Stimulated activated CD4-positive, alpha-beta T cell treated with anti-CD3 and anti-CD28 coated beads, Interleukin-4, amount 100 ng/mL, for 24 hours (primary cell): ENCODE measurements at places on chromosomes 12 and 14.

- DNase-seq: no peak
Observed at GRCh38 chr12:68446901-68447796, 115.0 kb upstream of the MDM1 start.

DNA sequence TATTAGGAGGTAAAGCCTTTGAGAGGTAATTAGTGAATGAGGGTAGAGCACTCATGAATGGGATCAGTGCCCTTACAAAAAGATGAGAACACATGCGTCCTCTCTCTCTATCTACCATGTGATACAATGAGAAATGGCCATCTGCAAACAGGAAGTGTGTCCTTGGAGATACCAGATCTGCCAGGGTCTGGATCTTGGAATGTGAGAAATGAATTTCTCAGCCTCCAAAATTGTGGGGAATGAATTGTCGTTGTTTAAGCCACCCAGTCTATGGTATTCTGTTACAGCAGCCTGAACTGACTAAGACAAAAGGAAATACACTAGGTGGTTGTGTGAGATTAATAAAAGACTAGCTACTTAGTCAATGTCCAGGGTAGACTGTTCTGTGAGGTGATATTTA lies 366.6 kb downstream of the NELL2 start:
- DNase-seq: no peak

DNA sequence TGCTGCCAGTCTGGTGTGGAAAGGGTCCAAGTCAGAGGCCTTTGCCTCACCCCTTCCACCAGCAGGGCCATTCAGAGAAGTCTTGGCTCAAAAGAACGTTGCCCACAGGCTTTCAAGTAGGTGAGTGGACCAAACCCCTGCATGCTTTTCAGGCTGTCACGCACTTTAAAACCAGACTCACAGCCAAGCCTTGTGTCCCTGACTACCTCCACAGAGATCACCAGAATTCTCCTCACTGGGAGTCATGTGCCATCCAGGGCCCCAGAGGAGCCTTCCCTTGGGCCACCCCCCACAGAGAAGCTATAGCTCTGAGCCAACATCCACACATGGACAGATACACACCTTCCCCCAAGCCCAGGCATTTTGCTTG lies 283.1 kb downstream of the DPF3 start:
- peak; percentile 0 for DNase-seq

GRCh38 chr14:57937676-57938075 lies 71.8 kb upstream of the SLC35F4 start:
- no peak for DNase-seq

DNA sequence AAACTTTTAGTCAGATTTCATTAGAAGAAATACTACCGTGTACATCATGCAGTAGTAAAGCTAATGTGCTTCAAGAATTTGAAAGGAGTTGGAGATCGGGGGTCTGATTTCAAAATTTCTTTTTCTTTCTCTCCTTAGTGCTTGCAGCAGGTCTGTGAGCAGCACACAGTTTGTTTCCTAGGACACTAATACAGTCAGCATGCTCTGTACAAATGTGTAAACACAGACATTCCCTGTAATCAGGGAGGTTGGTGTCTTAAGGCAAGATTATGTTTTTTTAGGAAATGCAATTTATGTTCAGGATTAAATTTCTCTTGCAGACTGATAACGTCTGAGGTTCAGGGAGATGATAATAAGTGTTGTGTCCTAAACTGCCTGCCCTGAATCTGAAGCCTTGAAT lies 142.7 kb downstream of the ALX1 start:
- DNase-seq: no peak

- DNase-seq: no peak
Observed at GRCh38 chr14:23365732-23366425, 907 bp upstream of the EFS start.

DNA sequence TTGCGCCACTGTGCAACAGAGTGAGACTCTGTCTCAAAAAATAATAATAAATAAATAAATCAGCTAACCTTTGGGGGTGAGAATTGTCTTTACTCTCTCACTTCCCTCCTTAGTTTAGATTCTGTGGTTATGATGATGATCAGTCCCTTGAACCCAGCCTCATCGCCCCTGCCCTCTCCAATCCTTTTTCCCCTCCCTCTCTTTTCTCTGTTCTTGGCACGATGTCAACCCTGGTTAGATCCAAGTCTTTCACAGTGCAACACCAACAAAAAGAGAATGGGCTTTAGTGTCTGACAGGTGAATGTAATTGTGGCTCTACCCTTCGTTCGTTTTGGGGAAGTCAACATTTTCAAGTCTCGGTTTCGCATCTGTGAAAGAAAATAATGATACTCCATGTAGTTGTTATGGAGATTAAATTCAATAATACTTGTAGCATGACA lies 59.0 kb downstream of the NTN4 start:
- no peak for DNase-seq

DNA sequence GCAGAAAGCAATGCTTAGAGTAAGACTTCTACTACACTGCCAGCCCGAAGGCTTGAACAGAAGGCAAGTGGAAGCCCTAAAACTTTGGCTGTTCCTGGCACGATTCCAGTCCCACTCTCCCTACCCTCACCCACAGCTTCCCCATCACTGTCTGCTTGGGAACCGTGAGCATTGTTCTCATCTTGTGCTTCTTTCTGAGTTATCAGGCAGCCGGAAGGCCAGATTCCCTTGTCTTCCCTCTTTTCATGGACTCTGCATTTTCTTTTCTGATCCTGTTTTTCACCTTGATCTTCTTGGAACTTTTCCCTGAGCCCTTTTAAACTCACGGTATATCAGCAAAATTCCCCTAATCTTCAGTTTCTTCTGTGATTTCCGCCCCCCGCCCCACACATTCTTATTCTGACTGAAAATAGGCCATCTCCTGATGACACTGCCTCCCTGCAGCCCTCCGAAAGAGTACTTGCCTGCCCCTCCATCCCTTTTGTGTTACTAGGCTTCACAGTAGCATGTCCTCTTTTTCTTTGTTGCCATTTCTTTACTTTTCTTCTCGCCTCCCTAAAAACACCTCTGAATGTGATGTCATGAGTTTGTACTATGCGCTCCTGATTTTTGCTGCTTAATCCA lies 29.9 kb downstream of the RCOR1 start:
- peak; percentile 12 for DNase-seq

- no peak for DNase-seq
Observed at GRCh38 chr12:88258396-88258795, 116.3 kb downstream of the TMTC3 start.

DNA sequence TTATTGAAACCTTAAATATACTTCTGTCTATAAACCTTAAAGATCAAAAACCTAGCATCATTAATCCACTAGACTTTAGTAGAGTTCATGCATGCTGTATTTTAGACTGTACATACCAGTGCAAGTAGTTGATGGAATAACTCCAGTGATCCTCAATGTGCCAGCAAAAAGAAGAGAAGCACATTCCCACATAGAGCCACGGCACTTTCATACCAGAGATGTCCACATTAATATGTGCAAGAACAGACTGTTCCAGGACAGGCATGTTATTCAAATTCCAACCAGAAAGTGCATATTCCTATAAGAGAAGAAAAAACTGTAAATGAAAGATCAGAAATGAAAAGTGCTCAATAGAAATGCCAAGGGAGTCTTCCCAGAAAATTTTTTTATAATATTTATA lies 55.0 kb downstream of the KDM5A start:
- DNase-seq: no peak

GRCh38 chr12:50542448-50542847 lies 37.7 kb downstream of the DIP2B start:
- peak; percentile 62 for DNase-seq

DNA sequence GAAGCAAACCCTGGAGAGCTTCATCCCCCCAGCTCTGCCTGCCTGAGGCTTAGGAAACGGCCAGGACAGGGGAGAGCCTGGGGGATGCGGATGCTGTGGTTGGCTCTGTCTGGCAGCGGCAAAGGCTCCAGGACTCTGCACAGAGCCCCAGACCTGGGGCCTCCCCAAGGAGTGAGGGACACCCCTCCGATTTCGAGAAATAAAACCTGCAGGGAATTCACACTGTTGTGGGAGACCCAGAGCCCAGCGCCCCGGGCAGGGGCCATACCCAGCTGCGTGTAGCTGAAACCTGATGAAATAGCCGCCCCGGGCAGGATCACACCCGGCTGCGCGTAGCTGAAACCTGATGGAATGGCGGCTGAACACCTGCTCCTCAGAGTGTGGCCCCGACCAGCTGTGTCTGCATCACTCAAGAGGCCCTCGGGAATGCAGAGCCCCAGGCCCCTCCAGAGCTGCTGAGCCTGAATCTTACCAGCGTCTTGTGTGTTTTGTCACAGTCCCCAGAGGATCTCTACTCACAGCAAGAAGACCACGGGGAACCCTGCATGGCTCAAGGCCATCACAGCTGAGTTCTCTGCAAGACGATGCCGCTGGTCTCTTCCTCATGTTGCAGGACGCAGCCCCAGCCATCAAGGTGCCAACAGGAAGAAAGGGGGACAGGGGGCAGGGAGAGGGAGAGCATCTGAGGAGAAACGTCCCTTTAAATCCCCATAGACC lies 46.5 kb upstream of the GALNT9 start:
- DNase-seq: no peak

GRCh38 chr14:75822522-75823141 lies 159.2 kb downstream of the TGFB3 start:
- no peak for DNase-seq

- DNase-seq: no peak
Observed at GRCh38 chr12:53981634-53982565, 3.0 kb upstream of the HOXC10 start.

GRCh38 chr12:2064071-2064507 lies 11.3 kb downstream of the CACNA1C start:
- DNase-seq: no peak

DNA sequence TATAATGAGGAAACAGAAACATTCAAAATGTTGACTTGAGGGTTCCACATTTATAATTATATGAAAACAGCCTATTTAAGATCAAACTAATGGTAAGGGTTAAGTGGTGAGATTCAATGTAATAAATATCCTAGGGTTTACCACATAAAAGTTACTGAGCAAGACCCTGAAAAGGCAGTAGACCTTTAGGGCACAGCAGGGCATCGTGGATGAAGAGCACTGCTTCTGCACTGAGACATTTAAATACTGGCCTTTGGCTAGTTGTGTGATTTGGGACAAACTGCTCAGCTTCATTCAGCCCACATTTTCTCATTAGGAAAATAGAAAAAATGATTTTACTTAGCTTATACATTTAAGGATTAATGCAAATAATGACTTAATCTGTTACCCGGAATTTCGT lies 42.0 kb downstream of the CNTN1 start:
- no peak for DNase-seq

- DNase-seq: no peak
Observed at GRCh38 chr12:62297321-62297720, 37.1 kb downstream of the USP15 start.

- DNase-seq: no peak
Observed at GRCh38 chr12:3101309-3102024, 24.3 kb downstream of the TSPAN9 start.

- no peak for DNase-seq
Observed at GRCh38 chr14:69572030-69572840, 2.4 kb downstream of the CCDC177 start.
